ENCODE measurements at places on chromosomes 4 and X. TPM values are rescaled to one million over a fixed set of nuclear protein-coding genes. Genes with fewer than 3 reads are reported as not detected.

GRCh38 chr4:75432683-75433082, 81.5 kb downstream of the RCHY1 start:
- no peak for DNase-seq

GRCh38 chr4:168731006-168731636, 234.3 kb downstream of the PALLD start:
- DNase-seq: no peak

- no peak for DNase-seq
Observed at GRCh38 chr4:163540977-163541376, 46.5 kb downstream of the TMA16 start.

DNA sequence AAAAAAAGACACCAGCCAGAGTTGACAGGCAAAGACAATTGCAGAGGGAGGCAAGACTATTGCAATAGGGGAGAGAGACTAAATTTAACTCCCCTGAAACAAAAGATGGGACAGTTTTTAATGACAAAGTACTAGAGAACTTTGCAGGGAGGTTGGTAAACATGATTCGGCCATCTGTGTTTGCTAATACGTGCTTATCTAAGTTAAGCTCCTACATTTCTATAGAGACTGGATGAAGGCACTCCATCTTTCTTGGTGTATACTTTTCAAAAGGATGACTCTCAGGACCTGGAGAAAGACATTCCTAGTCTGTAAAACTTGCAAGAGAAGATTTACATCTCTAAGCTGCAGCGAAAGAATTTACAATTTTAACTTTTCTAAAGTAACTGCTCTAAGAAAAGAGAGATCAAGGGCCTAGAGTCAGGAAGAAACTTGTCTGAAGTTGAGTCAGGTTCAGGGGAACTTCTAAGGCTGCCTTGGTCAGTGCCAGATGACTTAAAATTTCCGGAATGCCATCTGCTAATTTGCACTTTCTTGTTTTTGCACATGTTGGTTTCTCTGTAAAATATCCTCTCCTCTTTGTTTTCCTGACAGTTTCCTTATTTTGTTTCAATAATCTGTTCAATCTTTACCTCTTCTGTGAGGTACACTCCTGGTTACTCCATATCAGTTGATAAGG, 10.6 kb downstream of the ADAM29 start:
- no peak for DNase-seq

- no peak for DNase-seq
Observed at GRCh38 chrX:27966955-27967354, 14.3 kb downstream of the DCAF8L1 start.

DNA sequence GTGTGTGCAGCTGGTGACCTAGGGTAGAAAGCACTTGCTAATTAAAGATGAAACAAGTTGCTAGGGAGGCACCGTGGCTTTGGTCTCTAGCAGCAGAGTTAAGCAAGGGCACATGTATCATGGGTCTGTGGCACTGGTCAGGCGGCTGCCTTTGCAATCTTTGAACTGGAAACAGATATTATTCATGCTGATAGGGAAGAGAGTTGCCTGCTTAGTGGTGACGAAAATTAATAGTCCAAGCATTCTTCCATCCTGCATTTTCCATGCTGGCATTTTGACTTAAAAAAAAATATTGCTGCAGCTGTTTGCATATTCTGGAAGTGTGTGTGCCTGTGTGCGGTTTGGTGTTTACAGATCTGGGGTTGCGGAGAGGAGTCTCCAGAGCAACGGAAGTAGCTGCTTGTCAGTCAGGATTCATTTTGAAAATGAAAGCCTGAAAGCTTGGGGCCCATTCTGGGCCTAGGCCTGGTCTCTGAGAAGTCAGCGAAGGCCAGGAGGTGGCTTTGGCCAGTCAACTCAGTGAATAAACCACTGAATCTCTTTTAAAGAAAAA, 2.3 kb upstream of the SOWAHD start:
- no peak for DNase-seq

DNA sequence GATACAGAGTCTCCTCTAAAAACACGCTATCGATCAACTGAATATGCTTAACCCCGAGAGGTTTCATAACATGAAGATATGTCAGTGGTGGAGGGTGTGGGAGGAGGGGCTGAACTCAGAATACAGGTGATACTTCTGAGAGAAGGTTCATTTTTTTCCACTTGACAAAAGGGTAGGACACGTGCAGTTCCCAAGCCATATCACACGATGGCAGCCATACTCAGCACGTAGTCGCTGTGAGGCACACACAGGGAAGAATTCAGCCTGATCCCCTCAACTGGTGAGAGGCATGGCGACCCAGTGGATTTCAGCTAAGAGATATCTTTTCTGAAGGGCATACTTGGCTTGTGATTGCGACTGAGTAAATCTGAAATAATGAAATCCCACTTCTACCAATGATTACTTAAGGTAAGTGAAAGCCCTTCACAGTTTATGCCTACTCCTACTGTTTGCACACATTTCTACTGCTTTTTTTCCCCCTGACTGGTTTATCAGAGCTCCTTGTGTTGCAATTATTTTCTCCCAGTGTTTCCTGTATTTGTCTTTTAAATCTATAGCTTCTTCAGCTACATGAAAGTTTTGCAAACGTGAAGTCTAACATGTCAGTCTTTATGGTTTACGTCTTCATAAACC, 133.1 kb downstream of the CORIN start:
- DNase-seq: peak; percentile 25

GRCh38 chr4:120432301-120432860, 365.7 kb upstream of the MAD2L1 start:
- DNase-seq: no peak

The KLHL4 gene
- 0.25 TPM for polyA plus RNA-seq

Measured in right cardiac atrium (tissue), 5 donors.